Thoracic aorta (tissue), 2 donors: ENCODE measurements at places on chromosomes 1 and 21.

DNA sequence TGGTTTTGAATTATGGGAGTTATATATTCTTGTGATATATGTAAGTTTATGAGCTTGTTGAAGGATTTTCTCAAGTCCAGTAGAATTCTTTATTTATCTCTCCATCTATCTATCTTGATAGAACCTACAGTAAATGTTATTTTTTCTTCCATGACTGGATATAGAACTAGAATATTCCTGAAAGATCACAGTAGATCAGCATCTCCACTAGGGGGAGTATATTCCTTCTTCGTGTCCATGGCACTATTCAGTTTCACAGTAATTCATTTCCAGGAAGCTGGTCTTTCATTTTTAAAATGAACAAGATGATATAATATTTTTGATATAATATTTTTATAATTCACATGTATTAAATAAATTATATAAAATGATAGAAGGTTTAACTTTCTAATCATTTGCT, 18.8 kb downstream of the TMPRSS15 start:
- H3K27ac ChIP-seq: no peak overlapping the region
- H3K4me1 ChIP-seq: no peaks in the 10 kb centered on the region

DNA sequence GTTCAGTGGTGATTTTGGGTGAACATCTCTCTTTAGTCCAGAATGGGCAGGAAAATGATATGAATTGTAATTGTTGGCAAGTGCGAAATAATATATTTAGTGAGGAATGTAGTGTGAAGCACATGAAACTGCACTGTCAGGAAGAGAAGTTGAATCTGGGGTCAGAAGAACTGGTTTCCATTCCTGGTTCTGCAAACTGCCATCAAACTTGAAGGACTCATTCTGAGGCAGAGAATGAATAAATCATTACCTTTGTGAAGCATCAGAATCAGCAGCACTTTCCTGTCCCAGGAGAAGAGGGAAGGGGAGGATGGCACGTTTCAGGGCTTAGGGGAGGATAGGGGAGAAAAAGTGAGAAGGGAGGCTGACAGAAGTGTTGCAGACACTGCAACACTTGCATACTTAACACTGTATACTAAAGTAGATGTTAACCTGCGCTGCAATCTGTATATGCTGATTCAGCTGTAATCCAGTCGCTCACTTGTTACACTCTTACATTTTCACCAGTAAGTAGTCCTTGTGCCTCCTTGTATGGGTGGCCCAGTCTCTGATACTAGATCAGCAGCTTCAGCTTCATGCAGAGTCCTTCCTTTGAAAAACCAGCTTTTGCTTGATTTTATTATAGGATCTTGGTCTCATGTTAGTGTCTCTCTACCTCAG, 10.5 kb upstream of the RPTN start:
- H3K27ac ChIP-seq: no peak overlapping the region
- no peaks in the 10 kb centered on the region for H3K27me3 ChIP-seq
- H3K4me1 ChIP-seq: peaks cover 33% of the 10 kb centered on the region
- no peak for DNase-seq

GRCh38 chr21:23215261-23215660, 2217.1 kb downstream of the NCAM2 start:
- H3K4me3 ChIP-seq: no peak overlapping the region
- DNase-seq: no peak
- no peaks in the 10 kb centered on the region for H3K4me1 ChIP-seq
- H3K27me3 ChIP-seq: no peaks in the 10 kb centered on the region
- H3K36me3 ChIP-seq: no peaks in the 10 kb centered on the region
- no peak overlapping the region for H3K27ac ChIP-seq

GRCh38 chr1:232690285-232690935, 60.5 kb upstream of the SIPA1L2 start:
- no peaks in the 10 kb centered on the region for H3K36me3 ChIP-seq
- H3K4me1 ChIP-seq: no peaks in the 10 kb centered on the region
- no peak overlapping the region for H3K4me3 ChIP-seq
- DNase-seq: no peak
- no peak overlapping the region for H3K27ac ChIP-seq

- H3K27me3 ChIP-seq: no peaks in the 10 kb centered on the region
- peaks cover 4% of the 10 kb centered on the region for H3K4me1 ChIP-seq
- no peaks in the 10 kb centered on the region for H3K36me3 ChIP-seq
- H3K4me3 ChIP-seq: peak overlapping the region; percentile 5
- DNase-seq: no peak
- no peak overlapping the region for H3K27ac ChIP-seq
Observed at GRCh38 chr1:107788206-107789202, 176.5 kb downstream of the VAV3 start.
